Umbilical cord (tissue), 2 donors: ENCODE measurements at places on chromosomes 3 and 15. TPM values are rescaled to one million over a fixed set of nuclear protein-coding genes. Genes with fewer than 3 reads are reported as not detected.
A peak's percentile ranks its signal among the peaks of the same experiment; 100 is the strongest.

The CPN2 gene
- total RNA-seq: not detected

DNA sequence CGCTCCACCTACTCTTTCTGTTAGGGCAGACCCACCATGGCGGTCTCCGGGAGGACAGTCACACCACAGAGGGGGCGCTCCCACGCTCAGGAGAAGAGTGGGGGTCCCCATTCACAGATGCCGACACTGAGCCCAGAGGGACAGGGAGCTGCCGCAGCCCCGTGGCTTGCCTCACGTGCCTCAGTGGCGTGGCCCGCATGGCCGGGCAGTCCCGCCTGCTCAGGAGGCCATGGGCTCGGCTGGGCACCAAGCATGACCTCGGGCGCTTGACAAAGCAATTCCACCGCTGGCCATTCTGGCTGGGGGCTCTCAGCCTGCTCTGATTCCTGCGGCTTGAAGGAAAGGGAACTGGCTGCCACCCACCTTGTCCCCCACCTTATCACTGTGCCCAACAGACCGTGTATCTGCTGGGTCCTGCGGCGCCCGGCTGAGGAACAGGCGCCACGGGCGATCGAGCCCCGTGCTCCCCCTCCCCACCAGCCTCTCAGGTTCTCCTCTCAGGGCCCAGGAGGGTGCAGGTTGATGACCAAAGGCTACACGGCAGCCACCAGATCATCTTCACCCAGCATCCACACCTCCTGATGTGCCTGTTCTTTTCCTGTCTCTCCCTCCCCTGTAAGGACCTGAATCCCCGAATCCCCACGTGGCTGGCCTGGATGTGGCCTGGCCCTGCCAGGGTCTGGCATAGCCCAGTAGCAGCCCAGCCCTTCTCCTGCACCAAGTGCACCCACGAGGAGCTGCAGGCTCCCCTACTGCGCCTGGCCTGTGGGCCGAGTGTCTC, 20.7 kb downstream of the CYFIP1 start:
- no peak for DNase-seq

The EXOSC7 gene
- 15.2 TPM for total RNA-seq

GRCh38 chr15:96053031-96053780, 277.3 kb upstream of the NR2F2 start:
- peak; percentile 33 for DNase-seq

DNA sequence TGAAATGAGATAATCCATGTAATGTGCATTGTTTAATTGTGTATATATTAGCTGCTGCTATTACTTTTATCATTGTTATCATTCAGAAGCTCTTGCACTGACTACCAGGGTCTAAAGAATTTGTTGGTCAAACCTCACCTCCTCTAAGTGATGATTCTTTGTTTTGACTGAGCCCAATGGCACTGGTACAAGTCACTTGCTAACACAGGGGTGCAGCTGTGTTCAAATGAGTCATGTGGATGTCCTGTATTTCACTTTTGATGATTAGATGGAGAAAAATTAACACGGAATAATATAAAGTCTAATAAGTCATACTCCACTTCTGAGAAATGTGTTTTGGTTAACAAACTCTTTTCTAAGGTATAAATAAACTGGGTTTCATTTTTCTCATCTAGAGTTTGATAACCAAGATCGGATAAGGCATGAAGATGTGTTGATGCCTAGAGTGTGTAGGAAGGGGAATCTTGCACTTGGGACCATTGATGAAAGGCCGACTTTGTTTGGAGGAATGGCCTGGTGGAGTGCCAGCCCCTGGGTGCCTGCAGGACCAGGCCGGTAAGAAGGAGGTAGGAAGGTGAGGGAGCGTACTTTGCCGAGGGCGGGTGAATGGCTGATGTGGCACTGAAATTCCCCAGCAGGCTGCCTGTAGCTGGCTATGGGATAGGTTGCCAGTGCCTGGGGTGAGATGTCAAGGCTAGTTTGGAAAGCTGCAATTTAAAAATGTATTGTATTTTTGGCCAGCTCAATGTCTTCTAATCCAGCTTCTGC, 244.7 kb upstream of the ZPLD1 start:
- no peak for DNase-seq

DNA sequence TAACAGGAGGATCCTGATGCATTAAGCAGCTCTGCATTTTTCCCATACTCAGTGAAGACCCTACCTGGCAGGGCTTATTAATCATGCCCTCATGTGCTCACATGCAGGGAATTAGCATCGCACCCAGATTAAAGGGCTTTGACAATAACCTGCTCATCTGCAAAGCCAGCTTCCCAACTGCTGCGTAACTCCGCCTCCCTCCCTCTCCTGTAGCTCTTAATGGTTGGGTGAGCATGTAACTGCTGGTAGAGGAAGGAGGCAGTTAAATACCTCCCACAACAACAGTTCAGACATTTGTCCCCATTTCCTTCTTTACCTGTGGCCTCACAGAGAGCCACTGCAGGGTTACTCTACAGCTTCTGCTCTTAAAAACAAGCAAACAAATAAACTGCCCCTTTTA, 203.6 kb upstream of the WNT5A start:
- DNase-seq: no peak

The CADM2 gene
- total RNA-seq: 3.4 TPM

DNA sequence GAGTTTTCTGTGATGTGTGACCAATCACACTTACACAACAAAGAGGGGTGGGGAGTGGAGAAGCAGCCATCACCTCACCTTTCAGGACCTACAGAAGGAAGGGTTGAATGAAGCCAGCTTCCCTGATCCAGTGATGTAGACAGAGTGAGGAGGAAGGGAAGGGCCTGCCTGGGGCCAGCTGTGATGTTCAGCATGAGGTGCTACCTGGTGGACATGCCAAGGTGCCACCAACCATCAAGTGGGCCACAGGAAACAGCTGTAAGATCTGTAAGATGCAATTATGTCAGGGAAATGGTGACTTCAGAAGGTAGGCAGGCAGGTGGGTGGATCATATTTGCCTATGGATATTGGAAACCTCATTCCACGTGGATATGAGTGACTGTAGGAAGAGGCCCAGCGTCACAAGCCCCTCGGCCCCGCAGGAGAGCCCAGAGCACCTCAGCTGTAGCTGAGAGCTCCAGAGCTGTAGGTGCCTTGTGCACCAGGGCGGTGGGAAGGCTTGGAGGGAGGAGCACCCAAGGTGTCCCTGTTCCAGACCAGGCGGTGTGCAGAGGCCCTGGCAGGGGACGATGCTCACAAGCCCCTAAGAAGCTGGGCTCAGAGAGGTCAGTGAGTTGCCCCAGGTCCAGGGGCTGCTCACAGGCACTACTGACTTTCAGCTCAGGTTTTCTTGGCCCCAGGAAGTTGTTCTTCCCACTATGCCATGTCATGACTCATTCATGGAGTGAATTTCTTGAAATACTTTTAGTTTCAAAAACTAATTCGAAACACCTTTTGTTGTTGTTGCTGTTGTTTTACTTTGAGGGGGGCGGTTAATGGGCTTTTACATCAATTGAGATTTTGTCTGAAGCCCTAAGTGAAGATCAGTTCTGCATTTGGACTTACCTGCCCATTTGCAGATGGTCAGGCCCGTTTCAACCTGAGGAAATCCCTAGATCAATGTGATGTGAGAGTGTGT, 94.2 kb upstream of the ALDH1A3 start:
- DNase-seq: no peak

The HRG gene
- 1.9 TPM for total RNA-seq

DNA sequence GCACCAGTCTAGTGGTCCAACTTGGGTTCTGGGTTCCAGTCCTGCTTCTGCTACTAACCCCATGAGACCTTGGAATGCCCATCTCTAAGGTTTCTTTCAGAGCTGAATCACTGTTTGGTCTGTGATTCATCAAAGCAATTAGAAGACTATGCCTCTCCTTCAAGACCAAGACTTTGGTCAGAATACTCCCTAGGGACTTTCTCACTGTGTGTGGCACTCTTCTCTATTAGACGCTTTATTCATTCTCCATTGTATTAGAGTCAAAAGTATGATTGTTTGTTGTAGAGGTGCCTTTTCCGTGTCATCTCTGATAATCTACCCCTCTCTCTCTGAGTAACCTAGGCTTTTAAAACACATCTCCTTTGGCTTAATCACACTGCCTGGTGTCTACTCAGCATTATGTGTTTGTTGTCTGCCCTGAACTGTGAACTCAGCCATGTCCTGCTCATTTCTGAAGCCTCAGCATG, 90.5 kb downstream of the LPP start:
- DNase-seq: no peak

The BFSP2 gene
- 3.4 TPM for total RNA-seq

The GOLGA8G gene
- total RNA-seq: 3.6 TPM

The CHRNA7 gene
- total RNA-seq: 14.4 TPM

DNA sequence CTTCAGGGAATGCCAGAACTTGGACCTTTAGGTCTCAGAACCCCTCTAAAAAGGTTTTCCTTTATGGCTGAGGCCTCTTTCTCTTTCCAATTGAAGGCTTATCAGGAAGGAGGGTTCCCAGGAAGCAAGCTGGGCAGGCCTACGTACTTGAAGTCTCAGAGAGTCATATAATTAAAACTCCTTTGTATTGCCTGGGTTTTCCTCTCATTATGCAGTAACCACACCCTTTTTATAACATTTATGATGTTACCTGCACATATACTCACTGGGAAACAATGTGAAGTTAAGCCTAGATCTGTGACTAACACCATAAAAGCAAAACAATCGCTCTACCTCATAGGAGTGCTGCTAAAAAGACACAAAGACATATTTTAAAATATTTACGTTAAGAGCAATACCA, 27.3 kb downstream of the SERP1 start:
- DNase-seq: no peak
